ENCODE measurements at places on chromosomes 2 and 18.

GRCh38 chr2:165280356-165280755 lies 41.1 kb downstream of the SCN2A start:
- no peak for DNase-seq

- DNase-seq, result no peak
These were observed 44.5 kb downstream of the LRATD1 start for GRCh38 chr2:14677039-14677438.

- no peak for DNase-seq
These were observed 224.6 kb upstream of the LRRTM4 start for GRCh38 chr2:77746780-77747179.

DNA sequence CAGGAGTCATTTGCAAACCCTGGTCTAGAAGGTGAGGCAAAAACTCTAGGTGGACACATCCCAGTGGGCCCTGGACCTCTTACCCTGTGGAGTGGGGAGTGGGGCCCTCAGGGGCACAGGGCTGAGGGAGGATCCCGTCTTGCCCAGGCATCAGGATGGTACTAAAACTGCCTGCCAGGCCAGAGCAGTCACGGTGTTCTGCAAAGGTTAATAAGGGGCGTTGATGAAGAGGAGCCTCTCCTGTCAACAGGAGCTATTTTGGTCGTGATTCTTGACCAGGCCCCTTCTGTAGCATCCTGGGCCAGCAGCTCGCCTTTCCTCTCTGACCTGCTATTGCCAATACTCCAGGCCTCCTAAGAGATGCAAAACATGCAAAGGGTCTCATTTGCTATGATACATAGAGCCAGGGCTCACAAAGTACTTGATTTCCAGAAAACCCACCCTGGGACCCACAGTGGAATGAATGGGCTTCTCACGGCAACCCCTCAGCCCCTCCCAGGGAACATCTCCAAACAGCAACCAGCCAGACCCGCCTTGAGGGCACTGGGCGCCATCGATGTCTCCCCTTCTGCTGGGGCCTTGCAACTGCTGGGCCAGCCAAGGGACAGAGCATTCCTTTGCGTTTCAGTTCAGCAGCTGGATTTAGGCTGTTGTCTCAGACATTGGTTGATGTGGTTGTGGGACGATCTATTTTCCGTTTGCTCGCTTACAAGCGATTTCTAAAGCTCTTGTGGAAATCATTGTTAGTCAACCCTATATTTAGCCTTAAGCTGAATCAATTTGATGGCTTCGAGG lies 111.1 kb downstream of the PDCL3 start:
- no peak for DNase-seq

- no peak for DNase-seq
These were observed 78.8 kb upstream of the ARHGAP28 start for GRCh38 chr18:6650747-6651146.

DNA sequence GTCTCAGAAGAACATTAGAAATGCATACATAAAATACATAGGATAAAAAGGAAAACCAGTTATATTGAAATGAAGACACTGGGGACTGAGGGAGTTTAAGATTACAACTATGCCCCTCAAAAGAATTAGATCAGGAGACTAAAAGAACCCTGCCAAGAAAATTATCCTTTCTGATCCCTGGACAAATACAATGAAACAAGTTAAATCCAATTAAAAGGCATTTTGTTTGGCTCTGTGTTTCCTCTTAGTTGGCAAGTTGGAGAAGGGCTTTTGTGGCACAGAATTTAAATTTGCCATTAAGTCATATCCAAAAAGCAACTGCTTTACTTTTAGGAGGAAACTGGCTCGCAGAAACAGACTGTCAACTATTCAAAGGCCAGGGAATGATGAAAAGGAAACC lies 99.1 kb upstream of the CD302 start:
- no peak for DNase-seq

DNA sequence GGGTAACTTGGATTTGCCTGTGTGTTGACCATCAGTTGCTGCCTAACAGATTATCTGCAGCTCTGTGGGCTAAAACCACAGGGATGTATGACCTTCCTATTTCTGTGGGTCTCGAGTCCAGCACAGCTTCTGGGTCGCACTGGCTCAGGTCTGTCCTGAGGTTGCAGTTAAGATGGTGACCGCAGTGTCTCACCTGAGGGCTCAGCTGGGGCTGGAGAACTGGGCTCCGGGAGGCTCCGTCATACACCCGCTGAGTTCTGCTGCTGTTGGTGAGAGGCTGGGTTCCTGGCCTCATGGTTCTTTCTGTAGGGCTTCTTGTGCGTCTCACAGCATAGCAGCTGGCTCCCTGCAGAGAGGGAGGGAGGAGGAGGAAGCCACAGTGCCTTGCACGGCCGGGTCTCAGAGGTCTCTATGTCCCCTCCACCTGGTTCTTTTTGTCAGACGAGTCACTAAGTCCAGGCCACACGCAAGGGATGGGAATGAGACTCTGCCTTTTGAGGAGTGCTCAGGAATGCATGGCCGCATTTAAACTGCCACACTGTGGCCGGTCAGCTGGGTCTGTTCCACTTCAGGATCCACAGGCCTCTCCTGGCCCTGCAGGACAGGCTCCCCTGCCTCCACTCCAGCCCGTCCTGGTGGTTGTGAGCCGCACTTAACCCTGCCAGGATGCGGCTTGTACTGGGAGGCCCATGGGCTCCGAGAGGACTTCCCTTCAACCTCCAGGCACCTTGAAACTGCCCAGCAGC lies 67.2 kb downstream of the ADI1 start:
- DNase-seq, result no peak

DNA sequence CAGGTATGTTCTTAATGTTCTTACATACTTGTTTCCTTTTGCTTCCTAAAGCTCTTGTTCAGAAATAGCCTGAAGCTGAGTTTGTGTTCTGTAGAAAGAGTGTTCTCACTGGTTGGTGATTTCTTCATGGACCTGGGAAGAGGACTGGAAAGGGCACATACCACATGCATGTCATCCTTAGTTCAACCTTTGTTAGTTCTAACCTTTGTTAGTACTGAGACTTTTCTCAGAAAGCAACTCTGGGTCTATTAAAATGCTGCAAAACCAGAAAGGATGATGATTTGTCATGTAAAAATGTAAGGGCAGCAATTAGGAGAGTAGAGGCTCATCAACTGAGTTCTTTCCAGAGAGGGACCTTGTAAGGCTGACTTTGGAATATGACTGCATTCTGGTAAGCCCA lies 2.5 kb upstream of the FAP start:
- no peak for DNase-seq

DNA sequence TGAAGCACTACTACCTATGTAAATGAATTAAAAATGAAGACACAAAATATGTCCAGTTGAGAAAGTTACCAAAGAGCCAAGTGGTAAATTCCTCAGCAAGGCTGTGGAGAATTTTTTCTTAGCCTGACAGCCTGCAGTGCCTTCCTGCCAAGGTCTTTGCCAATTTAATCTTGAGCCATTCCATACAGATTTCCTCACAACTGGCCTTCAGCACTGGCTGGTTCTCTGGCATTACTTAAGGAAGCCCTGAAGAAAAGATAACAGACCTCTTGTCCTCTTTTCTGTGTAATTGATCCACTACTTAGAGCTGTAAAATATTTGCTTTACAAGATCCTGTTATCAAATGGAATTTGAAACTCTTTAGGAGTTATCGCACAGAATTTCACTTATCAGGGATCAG lies 334.2 kb upstream of the LRRTM1 start:
- no peak for DNase-seq

DNA sequence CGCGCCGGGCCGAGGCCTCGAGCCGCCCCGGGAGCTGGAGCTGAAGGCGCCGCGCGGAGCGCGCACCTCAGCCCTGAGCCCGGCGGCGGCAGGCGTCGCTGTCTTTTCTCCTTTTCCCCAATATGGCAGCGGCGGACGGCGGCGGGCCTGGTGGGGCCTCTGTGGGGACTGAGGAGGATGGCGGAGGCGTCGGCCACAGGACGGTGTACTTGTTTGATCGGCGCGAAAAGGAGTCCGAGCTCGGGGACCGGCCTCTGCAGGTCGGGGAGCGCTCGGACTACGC lies 369 bp downstream of the SMCHD1 start:
- no peak for DNase-seq

GRCh38 chr2:60053791-60054190 lies 499.7 kb downstream of the BCL11A start:
- DNase-seq, result no peak

GRCh38 chr2:150110548-150110947 lies 376.9 kb downstream of the RND3 start:
- DNase-seq, result no peak

GRCh38 chr2:84204995-84205394 lies 254.1 kb downstream of the SUCLG1 start:
- DNase-seq, result no peak

DNA sequence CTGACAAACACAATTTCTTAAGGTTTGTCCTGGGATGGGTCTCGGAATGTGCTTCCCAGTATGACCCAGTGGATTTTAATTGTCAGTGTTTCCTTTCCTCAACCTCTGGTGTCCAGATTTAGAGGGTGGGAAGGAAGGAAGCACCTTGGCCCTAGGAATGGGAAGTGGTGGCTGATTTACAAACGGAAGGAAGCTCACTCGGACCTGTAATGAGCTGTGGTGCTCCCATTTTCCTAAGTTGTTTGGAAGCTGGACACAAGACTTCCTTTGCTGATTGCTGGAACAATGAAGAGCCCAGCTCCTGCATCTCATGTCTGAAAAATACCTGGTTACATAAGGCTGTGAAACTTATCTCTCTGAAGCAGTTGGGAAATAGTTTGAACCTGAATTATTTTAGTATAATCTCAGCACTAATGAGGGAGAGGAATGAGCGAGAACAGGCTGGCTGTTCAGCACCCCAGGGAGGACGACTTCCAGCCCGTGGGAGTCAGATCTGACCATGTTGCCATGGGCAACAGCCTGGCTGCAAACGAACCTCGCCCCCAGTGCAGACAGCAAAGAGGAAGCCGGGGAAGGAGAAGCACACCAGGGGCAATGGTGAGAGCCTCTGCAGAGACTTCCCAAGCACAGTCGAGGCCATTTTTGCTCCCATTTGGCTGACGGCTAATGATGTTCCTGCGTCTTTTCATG lies 74.4 kb upstream of the ASB18 start:
- DNase-seq, result no peak

DNA sequence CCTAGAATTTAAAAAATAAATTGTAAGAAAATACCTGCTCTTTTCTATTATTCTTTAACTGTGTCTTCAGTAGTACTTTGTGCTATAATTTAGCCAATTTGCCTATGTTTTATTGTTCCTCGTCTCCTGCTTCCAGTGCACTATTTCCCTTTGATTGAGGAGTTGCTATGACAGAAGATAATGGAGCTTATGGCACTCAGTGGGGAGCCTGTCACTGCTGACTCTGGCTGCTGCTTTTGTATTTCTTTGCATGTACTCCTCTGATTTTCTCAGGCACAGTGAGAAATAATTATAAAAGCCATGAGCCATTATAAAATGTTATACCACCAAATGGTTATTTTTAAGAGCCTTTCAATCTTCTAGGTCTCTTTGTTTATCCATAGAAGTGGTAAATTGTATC lies 1310.8 kb upstream of the SLC39A10 start:
- DNase-seq, result no peak

DNA sequence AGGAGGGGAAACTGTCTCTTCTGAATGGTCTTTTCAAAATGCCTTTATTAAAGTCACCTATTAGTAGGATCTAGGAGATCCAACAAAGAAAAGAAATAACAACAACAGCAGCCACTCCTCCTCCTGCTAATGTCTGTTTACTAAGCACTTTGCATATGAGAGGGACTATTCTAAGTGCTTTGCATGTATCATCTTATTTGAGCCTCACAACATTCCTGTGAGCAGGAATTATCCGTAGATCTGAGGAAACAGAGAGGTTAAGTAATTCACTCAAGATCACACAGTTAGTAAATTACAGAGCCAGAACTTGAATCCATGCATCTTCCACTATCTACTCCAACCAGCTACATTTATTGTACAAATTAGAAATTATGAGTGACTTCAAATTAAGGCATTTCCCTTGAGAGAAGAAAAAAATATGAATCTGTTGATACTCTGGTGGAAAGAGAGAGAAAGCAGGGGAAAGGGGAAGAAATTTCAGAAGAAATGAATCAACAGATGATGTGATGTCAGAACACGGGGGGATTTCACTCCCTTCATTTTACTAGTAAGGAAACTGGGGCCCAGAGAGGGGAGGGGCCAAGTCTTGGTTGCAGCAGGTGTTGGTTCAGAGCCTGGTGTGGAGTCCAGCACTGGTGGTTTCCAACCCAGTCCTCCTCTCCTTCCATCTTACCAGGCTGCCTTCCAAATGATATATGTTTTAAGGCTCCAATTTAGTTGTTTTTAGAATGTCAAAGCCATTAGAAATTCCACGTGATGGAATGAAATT lies 49.7 kb downstream of the TSN start:
- no peak for DNase-seq

DNA sequence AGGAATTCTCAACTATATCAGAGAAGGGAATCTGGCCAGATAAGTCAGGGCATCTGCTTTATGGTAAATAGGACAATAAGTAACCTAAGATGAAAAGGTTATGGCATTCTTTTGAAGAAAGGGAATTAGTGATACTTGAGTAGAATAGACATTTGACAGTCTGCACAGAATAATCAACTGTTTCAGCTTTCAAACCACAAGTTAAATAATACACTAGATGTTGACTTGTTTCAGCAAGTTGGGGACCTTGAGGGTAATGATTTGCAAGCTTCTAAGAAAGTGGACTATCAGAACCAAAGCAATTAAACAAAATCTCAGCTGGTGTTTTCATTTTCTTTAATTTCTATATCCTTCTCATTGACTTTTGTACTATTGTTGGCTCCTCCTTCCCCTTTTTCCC lies 54.5 kb downstream of the SLC39A10 start:
- no peak for DNase-seq

GRCh38 chr2:19649785-19650380 lies 251.9 kb downstream of the TTC32 start:
- DNase-seq, result no peak
